Effector memory CD4-positive, alpha-beta T cell (primary cell): ENCODE measurements at places on chromosomes 4 and X.

GRCh38 chr4:86233681-86234080 lies 126.2 kb downstream of the MAPK10 start:
- DNase-seq: no peak

DNA sequence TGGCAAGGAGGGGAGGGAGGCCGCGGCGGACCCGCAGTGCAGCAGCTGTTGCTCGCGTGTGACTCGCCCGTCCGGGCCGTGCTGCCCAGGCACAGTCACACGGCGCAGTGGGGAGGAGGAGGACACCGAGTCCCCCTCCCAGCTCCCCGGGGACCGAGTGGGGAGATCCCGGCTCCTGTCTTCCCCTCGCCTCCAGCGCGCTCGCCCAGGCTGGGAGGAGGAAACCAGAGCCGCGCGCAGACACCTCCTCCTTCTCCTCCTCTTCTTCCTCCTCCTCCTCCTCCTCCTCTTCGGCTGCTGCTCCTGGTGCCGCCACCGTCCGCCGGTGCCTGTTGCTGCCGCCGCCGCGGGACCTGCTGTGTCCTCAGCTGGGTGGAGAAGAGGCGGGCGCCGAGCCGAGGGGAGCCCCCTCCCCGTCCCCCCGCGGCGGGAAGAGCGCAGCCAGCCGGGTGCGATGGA lies at the start of gene TBC1D1:
TSS of gene TBC1D1 (plus strand) at position 284 of the 459 bp plus-strand sequence. CDS start 11,012 bp downstream, outside the sequence.
- no peak for DNase-seq

GRCh38 chrX:152072236-152072635 lies 66.1 kb downstream of the MAGEA10 start:
- DNase-seq: no peak

- DNase-seq: no peak
Observed at GRCh38 chr4:110046588-110047049, 133.9 kb downstream of the EGF start.

DNA sequence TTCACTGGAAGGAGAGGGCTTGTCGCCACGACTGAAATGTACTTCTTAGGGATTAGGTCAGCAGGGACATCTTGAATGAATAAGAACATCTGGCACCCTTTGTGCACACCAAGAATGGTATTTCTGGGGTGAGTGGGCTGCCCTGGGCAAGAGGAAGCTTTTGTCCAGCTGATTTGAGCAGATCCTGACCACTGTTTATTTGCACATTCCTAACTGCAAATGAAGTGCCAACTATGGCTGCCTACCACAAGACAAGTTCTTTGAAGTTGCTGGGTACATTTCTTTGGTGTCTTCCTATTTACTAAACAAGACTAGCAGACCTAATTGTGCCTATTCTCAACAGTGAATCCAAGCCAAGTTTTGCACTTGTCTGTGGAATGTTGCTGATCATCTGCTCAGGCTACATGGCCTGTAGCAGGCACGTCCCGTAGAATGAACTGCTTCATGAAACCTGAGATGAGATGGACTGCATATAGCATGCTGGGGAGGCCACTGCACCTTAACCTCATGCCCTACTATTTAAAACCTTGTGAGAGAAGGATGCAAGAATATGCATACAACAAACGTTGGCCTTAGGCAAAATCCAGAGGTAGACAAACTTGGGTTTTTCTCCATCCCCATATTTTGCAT lies 45.0 kb downstream of the PIR start:
- DNase-seq: no peak

GRCh38 chr4:48127231-48127630 lies 6.8 kb downstream of the TXK start:
- no peak for DNase-seq

GRCh38 chrX:150038986-150039599 lies 100.8 kb upstream of the EOLA2 start:
- no peak for DNase-seq

DNA sequence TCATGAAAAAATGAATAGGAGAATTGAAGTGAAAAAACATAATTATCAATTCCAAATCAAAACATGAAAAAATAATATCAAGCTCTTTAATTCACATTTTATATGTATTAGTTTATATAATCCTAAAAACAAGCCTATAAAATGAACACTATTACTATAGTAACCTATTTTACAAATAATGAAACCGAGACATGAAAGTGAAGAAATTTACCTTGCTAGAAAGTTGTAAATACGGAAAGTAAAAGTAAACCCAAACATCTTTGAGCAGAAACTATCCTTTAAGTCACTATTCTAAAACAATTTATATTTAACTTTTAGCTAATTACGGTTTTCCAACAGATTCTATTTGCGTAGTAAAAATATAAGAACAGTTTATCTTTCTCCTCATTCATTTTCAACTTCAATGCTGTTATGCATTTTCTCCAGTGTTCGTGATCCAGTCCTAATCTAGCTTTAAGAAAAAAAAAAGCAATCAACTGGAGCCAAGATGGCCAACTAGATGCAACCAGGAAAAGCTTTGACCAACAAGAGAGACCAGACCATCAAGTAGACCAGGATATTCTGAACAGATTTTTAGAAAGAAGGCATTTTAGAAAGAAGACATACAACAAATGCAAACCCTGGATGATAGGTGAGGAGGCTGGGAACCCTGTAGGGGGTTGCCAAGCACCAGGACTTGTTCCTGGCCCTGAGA lies 67.0 kb downstream of the DDX53 start:
- no peak for DNase-seq
